Tibial nerve (tissue), 4 donors: ENCODE measurements at places on chromosomes 4 and X.

GRCh38 chr4:181968371-181968770 is 274.8 kb upstream of the TENM3 start:
- no peak for DNase-seq

DNA sequence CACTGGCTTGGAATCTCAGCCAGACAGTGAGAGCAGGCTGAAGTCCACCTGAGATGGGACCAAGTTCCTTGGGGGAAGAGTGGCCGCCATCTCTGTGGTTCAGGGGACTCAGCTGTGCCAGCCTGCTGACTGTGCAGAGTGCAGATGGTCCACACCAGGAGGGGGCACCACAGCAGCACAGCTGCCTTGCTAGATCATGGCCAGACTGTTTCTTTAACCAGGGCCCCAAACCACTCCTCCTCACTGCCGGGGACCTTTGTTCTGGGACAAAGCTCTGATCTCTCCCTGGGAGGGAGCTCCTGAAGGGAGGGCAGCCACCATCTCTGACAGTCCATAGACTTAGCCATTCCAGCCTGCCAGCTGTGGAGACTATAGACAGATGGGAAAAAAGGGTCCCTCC is 2189.6 kb downstream of the PCDH7 start:
- no peak for DNase-seq

- DNase-seq, result no peak
Observed at GRCh38 chr4:68732653-68733466, 62.4 kb upstream of the UGT2B15 start.

- no peak for DNase-seq
Observed at GRCh38 chr4:89142691-89143669, 31.6 kb downstream of the TIGD2 start.

GRCh38 chr4:4651811-4652755 is 110.2 kb upstream of the STX18 start:
- DNase-seq, result no peak

GRCh38 chrX:151476604-151477303 is 79.7 kb downstream of the VMA21 start:
- DNase-seq, result no peak

GRCh38 chrX:136856050-136856449 is 24.5 kb downstream of the RBMX start:
- DNase-seq, result no peak

DNA sequence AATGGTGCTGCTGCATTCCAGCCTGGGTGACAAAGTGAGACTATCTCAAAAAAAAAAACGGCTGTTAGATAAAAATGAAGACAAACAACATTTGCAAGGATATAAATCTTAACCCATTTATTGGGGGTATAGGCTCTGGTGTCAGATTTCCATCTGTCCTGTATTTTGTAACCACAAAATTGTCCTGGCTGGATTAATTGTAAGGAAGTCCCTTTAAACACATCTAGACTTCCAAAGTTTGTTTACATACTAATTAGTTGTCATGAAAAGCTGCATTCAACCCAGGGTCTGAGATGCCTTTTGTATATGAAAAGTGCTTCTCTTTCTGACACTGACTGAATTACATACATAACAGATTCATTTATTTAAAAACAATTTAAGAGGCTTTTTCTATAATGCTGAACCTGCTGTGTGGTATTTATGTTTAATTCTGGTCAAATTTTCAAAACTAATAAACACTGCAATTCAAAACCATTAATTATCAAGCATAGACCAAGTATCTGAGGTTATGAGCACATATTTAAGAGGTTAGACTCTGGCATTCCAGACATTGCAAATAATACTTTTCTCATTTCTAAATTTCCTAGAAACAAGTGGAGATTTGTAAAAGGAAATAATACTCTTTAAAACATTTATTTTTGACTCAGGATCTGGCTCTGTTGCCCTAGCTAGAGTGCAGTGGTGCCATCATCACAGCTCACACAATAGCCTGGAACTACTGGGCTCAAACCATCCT is 17.5 kb upstream of the UGDH start:
- DNase-seq, result no peak

- DNase-seq, result no peak
Observed at GRCh38 chrX:41293269-41293668, 40.7 kb upstream of the DDX3X start.

- DNase-seq, result no peak
Observed at GRCh38 chr4:1601852-1602654, 82.1 kb downstream of the FAM53A start.
